ENCODE measurements at places on chromosomes 1 and 21.

DNA sequence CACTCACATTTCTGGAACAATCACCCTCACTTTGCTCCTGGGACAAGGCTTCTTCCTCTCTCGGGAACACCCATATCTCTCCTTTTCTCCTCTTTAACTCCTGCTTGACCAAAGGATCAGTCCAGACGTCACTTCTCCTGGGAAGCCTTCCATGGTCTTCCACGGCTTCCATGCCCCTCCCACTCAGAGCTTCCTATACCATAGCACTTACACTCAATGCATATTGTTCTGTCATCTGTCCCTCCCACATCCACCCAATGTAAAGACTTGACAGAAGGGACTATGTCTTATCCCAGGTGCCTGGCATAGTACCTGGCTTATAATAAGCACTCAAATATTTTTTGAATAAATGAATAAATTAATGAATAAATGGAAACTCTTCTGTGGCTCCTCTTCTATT is 28.2 kb downstream of the CD34 start:
- DNase-seq, result no peak

DNA sequence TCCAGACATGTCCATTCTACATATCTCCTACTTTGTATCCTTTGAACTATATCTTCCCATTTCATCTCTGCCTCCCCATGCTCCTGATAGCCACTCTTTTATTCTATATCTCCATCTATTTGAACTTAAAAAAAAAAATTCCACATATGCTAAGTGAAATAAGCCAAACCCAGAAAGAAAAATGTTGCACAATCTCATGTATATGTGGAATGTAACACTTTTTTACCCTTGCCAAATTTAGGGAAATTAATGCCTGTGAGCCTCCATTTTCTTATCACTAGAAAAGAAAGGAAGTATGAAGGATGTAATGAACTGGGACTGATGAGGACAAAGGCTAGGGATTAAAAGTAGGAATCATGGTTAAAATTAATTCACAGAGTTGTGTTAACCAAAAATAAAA is 53.5 kb downstream of the RGS13 start:
- DNase-seq, result no peak

DNA sequence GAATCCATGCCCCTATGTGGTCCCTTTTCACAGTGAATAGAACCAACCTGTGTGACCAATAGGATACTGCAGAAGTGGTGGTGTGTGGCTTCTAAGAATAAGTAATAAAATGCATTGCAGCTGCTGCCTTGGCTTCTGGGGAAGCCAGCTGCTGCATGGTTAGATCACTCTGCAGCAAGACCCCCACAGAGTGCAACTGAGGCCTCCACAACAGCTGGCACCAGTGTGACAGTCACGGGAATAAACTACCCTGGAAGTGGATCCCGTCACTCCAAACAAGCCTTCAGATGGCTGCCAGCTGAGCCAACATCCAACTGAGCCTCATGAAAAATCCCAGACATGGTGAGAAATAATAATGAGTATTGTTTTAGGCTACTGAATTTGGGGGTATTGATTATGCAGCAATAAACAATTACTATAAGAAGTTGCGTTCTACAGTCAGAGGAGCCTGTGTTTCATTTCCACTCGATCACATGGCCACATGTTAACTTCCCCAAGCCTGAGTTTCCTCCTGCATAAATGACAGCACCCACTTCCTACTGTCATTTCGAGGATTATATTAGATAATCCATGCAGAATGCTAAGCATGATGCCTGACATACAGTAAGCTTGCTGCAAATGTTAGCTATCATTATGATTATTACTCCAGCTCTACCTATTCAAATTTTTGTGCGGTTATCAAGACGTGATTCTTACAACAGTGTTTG is 20.8 kb upstream of the COG2 start:
- no peak for DNase-seq

- DNase-seq, result no peak
Observed at GRCh38 chr1:239826211-239826610, 265.5 kb upstream of the FMN2 start.

GRCh38 chr1:185495007-185495406 is 178.0 kb upstream of the IVNS1ABP start:
- DNase-seq, result no peak

GRCh38 chr1:113282008-113282892 is 108.1 kb upstream of the MAGI3 start:
- DNase-seq, result no peak

GRCh38 chr1:115426231-115426771 is 88.3 kb upstream of the NGF start:
- DNase-seq, result no peak

DNA sequence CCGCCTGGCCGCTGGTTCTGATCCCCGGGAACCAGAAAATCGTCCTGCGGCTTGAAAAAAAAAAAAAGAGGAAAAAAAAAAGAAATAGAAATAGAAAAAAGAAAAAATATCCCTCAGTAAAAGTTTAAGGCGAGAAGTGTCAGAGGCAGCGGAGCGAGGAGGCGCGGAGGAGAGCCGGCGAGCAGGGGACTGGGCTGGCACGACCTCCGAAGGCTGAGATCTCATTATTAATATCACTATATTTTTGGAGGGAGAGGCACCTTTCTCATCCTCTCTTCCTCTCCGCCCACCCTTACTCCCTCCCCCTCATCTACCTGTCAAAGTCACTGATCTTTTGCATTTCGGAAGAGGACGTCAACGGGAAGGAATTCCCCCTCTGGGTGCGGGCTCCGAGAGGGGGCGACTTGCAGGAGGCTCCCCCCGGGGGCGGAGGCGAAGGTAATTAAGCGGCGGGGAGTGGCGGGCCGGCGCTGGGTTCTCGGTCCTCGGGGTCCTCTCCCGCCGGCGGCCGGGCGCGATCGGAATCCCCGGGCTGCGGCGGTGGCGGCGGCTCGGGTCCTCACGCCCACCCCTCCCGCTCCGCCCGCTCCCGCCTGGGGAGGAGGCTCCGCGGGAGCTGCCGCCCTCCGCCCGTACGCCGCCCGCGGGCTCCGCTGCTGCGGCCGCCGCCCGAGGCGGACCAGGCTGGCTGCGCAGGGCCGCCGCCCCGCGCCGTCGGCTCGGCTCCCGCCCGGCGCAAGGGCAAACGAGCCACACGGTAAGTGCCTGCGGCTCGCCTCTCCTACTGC is at the start of gene NTNG1:
Gene NTNG1 (plus strand): TSS at position 337 of the 788 bp plus-strand sequence.
- DNase-seq, result peak; percentile 17

DNA sequence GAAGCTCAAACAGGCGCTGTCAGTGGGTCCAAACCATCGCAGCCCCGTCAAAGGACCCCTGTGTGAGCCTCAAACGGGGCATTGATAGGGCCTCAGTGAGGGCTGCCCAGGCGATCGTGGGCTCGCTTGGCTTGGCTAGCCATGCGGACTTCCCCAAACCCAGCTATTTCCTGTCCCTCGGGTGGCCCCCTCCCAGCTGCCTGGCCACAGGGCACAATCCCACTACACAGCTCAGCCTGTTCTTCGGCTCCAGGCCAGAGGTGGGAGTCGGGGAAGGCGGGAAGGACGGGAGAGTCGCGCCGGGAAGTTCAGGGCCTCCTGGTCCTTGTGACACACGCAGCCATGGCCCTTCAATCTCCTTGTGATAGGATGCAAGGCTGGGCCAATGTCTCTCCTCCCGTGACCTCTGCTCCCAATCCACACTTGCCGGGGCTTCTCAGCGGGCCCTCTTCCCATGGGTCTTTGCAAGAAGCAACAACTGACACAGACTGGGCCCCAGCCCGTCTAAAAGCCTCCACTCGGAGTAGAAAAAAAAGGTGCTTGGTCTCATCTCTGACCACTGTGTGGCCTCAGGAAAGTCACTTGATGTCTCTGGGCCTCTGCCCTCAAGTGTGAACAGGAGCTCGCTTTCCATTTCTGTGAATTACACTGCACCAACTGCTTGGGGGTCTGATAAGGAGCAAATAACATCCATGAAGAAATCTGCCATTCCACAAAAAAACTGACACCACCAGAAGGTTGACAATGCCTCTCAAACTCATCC is 7.1 kb upstream of the MATN1 start:
- no peak for DNase-seq

GRCh38 chr1:168767894-168768584 is 39.0 kb upstream of the DPT start:
- no peak for DNase-seq

DNA sequence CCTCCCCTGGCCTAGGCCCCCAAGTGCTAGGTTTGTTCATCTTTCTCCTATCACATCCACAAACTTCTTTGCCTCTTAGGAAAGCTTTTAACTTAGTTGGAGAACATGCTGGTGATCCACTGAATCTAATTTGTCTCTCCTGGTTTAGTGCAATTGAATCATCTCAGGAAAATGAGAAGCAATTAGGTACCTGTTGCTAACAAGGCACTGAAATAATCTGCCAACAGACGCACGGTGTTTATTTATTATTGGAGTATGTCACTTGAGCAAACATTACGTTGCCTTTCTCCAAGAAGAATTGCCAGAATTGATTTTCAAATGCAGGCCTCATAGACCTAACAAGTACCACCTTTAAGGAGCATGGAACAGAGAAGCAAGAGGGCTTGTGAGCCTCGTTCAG is 309.4 kb downstream of the NFIA start:
- no peak for DNase-seq

- no peak for DNase-seq
Observed at GRCh38 chr1:108521990-108522393, 37.9 kb upstream of the EEIG2 start.

GRCh38 chr1:86846164-86846647 is 67.7 kb downstream of the SELENOF start:
- no peak for DNase-seq

GRCh38 chr1:91402023-91402422 is 2.6 kb downstream of the HFM1 start:
- no peak for DNase-seq

Measured in stimulated activated CD4-positive, alpha-beta T cell treated with anti-CD3 and anti-CD28 coated beads, Interleukin-4, amount 100 ng/mL, for 1 hour (primary cell).